Stimulated activated CD4-positive, alpha-beta T cell treated with anti-CD3 and anti-CD28 coated beads, Interleukin-4, amount 100 ng/mL, for 24 hours (primary cell): ENCODE measurements at places on chromosomes 2 and 18.

DNA sequence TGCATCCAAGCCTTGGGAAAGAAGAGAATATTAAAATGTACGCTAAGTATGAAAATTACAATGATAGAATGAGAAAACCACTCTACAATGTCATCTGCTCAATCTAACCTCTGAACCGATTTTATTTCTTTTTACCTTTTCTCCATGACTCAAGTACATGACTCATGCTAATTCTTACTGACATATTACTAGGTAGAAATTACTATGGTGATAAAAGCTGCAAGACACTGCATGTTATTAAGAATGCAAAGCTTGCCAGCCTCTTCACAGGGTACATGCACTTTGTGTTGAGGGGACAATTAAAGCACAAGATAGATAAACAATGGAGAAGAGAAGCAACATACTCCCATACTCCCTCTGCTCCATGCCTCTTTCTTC lies 20.7 kb downstream of the SFT2D3 start:
- no peak for DNase-seq

DNA sequence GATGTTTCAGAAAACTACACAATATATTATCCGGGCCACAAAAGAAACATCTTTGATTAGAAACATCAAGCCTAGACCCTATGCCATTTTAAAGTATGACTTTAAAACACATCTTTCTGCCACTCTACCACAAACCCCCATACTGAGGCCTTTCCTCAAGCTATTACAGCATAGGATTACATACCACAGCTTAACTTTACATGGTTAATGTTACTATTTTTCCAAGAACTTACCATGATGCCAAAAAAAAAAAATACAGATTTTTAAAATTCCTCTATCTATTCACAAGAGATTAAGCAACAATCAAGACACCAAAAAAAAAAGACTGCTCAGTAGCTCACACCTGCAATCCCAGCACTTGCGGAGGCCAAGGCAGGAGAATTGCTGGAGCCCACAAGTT lies 9.0 kb downstream of the NCKAP1 start:
- no peak for DNase-seq

DNA sequence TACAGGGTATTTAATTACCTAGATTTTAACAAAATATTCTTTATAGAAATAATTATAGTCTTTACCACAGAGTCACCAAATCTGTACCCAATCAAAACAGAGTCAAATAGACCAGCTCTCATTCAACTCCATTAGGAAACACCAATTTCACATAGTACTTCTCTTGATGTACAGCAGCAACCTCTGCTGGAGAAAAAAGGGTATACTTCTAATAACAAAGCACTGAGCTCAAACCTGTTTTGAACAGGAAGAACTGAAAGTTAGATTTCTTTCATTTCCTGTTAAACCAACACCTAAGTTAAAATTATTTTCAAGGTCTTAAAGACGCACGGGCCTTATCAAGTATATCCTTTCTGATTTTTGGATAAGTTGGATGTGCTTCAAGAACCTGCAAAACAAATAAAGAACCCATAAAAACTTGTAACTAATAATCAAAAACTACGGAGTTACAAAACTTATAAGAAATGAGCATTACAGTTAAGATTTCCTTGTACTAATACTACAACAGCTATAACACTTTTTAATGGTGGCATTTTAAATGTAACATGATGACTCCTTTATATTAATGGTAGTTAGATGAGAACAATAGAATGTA lies 79.0 kb downstream of the TTC21B start:
- DNase-seq, result no peak

DNA sequence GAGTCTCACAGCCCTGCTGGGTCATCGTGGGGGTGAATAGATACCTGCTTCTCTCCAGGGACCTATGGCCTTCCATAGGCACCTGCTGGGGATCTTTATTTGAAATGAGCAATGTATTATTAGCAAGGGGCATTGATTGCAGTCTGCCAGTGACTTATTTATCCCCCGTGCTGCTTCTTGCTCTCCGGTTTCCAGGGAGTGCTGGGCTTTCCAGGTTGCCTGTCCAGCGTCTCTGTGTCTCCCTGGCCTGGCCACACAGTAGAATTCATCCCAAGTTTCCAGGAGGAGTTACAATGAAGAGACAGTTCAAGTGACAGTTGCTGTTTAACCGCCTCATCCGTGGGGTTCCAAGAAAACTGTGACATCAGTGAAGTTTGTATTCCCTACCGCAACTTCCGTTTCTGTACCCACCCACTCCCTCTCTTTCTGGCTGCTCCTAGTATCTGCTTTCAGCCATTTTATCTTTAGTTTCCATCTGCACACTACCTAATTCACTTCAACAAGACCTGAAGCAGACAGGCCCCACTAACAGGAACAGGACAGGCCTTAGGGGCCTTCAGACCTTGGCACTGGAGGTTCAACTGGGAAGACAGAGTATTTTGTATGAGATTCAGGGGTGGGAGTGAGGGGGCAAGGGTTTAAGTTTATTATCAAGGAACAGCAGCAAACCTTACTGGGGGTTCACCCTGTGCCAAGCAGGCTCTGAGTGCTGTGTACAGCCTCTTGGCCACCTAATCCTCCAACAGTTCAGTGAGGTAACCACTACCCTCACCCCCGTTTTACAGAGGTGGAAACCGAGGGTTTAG lies 134.8 kb downstream of the PRKCE start:
- DNase-seq, result no peak

DNA sequence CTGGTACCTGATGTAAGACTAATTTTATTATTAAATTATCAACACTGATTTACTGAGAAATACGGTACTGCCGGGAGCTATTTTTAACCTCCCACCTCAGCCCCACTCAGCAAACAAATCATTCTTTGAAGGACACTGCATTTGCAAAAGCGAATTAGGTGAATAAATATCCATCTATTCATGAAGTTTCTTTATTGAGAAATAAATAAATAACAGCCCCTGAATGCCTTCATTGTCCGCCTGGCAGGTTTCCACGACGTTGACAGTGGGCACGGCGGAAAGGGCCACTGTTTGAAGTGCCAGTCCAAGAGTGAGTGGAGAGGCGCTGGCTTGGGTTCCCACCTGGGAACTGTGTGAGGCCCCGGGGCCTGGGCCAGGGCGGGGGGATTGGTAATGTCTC lies 15.7 kb downstream of the C1QL2 start:
- no peak for DNase-seq

DNA sequence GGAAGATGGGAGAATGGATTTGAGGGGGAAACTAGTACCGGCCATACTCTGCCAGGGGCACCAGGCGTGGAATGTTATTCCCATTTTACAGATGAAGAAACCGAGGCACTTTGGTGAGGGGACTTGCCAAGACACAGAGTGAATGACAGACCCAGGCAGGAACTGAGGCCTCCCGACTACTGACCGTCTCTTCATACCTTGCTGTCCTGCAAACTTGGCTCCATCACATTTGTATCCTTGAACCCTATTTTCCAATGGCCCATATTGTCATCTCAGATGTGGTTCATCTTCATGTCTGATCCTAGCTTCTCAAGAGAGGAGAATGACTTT lies 6.2 kb upstream of the TFCP2L1 start:
- DNase-seq, result no peak

DNA sequence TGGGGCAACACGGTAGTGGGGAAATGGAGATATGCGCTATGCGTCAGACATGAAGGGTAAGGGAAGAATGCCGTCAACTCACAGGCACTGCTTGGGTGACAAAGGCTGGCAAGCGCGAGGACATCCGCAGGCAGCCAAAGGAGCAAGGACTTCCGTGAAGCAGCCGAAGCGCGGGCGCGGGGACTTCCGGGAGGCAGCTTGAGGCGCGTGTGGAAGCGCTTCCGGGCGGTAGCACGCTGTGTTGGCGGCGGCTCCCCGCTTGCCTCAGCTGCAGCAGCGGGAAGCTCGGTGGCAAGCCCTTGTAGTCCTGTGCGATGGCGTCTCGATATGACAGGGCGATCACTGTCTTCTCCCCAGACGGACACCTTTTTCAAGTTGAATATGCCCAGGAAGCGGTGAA lies at the start of gene PSMA8:
TSS of gene PSMA8 (plus strand) at position 218 of the 400 bp plus-strand sequence. CDS start at position 315, 97 bp downstream.
- peak; percentile 39 for DNase-seq

DNA sequence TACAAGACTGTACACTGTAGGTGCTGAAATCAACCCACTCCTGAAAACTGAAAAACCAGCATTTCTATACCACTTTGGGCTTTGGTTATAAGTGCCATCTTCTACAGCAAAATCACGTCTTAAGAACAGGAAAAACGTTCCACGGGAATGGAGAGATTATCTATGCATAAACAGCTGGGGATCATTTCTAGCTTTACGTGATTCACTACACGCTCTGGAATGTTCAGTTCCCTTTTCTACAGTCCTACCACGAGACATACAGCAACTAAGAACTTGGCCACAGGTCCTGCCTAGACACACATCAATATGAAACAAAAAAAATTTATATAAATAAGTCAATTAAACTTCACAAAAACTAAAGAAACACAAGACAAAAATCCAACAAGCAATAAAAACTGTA lies 3.6 kb downstream of the CXCR4 start:
- DNase-seq, result no peak

DNA sequence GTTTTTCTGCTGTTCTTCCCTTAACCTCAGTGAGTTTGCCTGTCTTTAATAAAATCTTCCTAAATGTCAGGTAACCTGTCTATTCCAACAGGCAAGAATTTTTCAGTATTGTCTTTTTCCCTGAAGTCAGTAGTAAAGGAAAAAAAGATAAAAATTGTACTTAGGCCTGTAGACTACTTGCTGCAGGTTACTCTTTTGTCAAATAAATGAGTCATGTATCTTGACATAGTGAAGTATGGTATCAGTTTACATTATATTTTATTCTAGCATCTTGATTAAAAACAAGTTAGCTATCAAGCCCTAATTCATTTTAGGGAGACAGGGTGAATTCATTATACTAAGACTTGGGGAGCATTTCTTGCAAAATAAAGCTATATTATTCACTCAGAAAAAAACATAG lies 59.8 kb downstream of the ITGA4 start:
- DNase-seq, result no peak

DNA sequence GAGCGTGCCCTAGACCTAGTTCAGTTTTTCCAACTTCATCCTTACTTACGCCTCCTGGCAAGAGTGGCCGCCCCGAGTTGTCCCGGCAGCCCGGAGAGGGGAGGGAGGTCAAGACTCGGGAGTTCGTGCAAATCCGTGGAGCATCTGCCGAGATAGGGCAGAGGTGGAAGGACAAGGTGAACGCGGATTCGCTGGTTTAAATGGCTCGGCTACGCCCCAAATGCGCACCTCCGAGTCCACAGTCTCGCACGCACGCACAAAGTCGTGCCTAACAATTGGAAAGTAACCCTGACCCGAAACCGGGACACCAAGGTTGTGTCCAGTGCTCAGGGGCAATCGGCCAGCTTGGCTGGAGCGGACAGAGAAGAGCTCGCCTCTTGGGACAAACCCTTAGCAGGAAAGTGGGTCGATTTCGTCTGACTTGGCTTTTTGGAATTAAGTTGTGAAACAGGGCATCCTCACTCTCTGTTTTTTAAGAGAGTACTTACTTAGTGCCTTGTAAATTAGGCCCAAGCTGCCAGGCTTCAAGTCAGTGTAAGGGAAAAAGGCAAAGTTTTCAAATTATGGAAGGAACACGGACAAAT lies 726 bp upstream of the SS18 start:
- DNase-seq, result no peak

DNA sequence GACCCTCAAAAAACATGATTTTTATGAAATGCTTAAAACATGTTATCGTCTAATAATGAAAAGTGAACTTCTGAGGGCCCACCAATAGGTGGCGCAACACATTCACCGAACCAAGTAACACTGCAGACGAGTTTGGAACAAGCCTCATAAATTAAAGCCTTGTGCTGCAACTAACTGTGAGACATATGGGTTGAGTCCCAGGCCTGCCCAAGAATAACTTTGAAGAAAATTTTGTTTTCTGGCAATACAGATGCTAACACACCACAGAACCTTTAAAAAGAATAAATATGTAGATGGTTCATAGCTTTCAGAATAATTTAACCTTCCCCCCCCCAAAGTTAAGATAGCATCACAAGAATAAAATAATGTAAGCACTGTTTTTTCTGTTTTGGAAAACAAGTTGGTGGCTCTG lies 285.9 kb downstream of the RNF144A start:
- DNase-seq, result peak; percentile 66

DNA sequence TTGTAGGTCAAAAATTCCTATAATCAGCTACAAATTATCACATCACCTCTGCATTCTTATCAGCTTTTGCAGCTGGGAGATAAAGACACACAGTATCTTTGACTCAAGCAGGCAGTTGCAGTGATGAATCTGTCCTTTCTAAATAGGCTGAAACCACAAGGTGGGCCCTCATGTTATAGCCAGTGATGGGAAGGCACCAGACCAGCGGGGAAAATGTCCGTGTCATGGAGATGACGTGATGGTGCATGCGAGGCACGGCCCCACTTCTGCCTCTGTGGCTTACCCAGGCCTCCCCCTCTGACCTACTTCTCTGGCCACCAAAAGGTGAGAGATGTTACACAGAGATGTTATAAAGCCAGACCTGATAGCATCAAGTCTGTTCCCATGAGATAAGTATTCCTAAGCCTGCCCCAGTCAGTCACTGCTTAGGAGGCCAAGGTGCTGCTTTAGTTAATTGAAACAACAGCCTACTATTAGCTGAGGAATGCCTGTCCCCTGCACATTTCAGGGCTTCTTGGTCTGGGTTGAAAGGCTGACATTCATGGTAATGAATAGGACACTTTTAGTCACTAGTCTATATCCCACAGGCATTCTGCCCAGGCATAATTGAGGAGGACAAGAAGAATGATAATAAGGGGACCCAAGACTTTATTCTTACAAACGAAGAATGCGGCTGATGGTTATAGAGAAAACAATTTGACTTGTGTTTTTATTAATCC lies 327.9 kb downstream of the LPIN1 start:
- no peak for DNase-seq

DNA sequence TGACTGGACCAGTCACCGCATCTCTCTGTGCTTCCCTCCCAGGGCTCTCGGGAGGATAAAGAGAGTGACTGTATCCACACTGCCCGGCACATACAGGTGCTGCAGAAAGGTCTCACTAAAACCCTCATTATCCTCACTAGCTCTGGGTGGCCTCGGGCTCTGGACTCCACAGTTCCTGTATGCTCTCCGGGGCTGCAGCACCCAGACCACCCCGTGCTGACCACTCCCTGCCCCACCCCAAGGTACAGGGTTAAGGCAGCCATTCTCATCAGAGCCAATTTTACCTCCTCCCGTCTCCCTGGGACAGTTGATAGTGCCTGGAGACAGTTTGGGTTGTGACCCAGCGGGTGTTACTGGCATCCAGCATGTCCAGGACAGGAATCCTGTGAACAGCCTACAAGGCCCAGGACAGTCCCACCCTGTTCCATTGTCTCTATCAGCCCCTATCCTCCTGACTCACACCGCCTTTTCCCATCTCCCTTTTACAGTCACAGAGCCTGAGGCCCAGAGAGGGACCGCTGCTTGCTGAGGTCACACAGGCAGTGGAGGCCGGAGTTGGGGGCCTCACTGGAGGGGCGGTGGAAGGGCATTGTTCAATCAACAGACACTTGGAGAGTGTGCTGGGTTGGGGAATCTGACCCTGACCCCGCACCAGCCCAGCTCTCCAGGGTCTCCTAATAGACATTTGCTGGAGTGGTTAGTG lies 1.7 kb downstream of the ZAP70 start:
- DNase-seq, result no peak

- no peak for DNase-seq
Observed at GRCh38 chr18:39994498-39994897, 1960.5 kb upstream of the PIK3C3 start.

- no peak for DNase-seq
Observed at GRCh38 chr2:199916980-199917379, 5.9 kb downstream of the C2orf69 start.
